NB4 (cell line): ENCODE measurements at places on chromosomes 1 and 21.

- DNase-seq: no peak
These were observed at the start of gene MTMR11 for GRCh38 chr1:149936170-149936991. MTMR11 (minus strand) TSS chr1:149936879; CDS start chr1:149936647, 232 bp downstream.

DNA sequence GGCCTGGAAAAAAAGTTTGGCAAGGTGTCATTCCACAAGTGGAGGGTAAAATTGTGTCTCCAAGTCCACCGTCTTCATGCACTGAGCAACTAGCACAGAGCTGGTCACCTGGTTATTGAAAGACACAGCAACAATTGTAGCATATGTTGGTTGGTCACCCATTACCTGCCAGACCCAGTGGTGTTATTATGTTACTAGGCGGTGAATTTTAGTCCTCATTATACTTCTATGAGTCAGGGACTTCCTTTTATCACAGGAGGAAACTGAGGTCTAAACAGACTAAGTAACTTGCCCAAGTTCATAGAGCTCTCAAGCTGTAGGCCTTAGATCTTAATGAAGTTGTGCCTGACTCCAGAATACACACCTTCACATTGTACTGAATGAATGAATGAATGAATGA lies 94.9 kb upstream of the VANGL1 start:
- no peak for DNase-seq

DNA sequence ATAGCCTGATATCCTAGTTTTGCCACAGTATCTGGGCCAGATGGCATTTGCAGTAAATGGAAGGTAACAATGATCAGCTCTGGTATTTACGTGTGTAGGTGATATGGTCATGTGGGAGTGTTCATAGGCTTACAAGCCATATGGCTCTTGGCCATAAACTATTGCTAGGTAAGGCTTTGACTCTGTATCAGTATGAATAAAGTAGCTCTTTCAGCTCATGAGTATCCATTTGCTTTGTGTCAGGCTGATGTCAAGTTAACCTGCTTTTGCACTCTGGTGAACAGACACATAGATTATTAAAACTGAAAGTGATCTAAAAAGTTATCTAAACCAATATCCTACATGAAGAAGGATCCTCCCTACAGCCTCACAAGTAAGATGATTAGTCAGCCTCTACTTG lies 69.0 kb downstream of the DDR2 start:
- no peak for DNase-seq

DNA sequence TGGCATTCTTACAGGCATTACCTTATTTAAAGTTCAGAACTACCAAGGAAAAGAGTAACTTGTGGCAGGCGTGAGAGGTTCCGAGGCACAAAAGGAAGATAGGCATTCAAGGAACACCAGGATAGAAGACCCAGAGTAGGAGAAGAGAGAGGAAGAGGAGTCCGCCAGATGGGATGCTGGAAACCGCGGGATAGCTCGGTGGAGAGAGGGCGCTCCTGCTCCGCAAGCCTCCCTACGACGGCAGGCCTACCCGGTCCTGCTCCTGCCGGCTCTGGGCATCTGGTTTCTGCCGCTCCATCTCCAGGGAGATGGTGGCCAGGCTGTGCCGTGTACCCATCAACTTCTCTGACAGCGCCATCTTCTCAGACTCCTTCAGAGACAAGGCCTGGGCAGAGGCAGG lies 5.4 kb upstream of the NBPF1 start:
- no peak for DNase-seq

- DNase-seq: no peak
These were observed 33.6 kb upstream of the FHAD1 start for GRCh38 chr1:15213341-15213821.

- peak; percentile 70 for DNase-seq
These were observed 12.3 kb upstream of the GJA8 start for GRCh38 chr1:147890177-147890790.

GRCh38 chr1:31878058-31878457 lies 60.1 kb downstream of the PTP4A2 start:
- DNase-seq: no peak

GRCh38 chr1:9426291-9426711 lies 113.0 kb upstream of the SLC25A33 start:
- peak; percentile 89 for DNase-seq

- DNase-seq: no peak
These were observed 558 bp upstream of the BTG3 start for GRCh38 chr21:17613242-17613676.

- peak; percentile 49 for DNase-seq
These were observed 24.8 kb upstream of the EDN2 start for GRCh38 chr1:41509270-41509671.

GRCh38 chr1:86296305-86297205 lies 99.6 kb downstream of the ODF2L start:
- no peak for DNase-seq

DNA sequence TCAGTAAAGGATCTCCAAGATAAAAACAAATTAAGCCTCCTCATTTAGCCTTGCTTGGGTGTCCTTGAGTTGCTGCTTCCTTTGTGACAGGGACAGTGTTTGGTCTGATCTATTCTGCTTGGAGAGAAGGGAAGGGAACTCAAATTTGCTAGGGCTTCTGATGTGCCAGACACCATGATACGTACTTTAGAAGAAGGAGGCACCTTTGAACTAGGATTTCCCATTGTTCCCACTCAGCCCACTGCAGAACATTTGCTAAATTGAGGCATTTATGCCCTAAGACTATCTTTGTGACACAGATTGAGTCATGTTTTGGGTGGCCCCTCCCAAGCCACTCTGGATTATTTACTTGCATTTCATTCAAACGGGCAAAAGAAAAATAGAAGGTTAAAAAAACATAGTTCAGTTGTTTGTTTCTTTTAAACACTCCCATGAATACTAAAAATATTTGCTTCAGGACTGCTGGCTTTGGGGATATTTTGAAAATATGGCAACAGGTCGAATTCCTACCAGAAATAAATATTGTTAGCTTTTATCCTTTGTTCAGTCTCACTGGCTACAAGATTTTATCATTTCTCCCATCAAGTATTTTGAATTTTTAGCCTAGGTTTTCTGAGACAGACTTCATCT lies 81.9 kb upstream of the WLS start:
- no peak for DNase-seq
